ENCODE measurements at places on chromosomes 3 and 15.

GRCh38 chr3:151625586-151625985 is 108.1 kb upstream of the AADACL2 start:
- DNase-seq, result no peak

- no peak for DNase-seq
Measured at GRCh38 chr3:188524052-188524451, 370.1 kb downstream of the LPP start.

- DNase-seq, result no peak
Measured at GRCh38 chr3:39158148-39158715, 4.8 kb upstream of the CSRNP1 start.

DNA sequence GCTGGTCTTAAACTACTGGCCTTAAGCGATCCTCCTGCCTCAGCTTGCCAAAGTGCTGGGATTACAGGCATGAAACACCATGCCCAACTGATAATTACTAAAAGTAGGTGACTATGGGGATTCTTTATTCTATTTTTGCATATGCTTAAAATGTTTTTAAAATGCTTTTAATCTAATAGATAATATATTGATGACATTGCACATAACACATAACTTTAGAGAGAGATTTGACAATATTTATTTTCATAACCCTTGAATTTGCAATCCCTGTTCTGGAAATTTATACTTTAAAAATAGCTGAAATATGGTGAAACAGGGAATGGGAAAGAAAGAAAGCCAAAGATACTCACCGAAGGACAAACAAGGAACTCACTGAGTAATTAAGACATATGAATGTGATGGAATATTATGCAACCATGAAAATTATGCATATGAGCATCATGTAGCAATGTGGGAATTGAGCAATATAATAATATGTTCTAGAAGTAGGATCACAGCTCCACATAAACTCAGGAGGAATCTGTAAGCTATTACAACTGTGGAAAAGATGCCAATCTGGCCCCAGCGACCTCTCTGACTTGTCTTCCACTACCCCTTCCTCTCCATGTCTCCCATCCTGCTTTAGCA is 2.0 kb downstream of the LRRC31 start:
- no peak for DNase-seq

DNA sequence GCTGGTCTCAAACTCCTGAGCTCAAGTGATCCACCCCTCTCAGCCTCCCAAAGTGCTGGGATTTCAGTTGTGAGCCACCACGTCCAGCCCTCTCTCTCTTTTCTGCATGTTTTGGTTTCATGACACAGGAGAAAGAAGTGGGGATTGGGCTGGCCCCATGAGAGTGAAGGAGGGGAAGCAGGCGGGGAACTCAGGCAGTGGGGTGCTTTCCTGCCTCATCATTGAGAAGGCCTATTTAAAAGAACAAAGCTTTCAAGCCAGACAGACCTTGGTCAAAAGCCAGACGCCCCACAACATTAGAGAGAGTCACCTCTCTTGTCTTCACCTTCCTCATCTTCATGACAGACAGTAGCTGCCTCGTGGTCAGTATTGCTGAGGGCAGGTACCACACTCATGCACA is 15.9 kb downstream of the PSTPIP1 start:
- no peak for DNase-seq

DNA sequence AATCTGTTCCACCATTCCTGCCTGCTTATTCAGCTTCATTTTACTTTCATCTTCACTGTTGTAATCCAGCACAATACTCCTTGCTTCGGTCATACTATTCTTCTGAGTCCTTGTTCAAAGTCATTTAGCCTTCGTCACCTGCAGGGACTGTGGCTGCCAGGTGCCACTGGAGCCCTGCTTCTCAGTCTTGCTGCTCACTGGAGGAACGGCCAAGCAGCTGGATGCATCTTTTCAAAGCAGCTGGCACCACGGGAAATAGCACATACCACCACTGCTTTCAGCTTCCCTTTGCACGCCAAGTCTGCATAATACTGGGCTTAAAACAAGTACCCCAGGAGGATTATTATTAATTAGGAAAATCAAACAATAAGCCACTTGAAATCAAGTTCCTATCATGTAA is 287.6 kb downstream of the BCHE start:
- no peak for DNase-seq

DNA sequence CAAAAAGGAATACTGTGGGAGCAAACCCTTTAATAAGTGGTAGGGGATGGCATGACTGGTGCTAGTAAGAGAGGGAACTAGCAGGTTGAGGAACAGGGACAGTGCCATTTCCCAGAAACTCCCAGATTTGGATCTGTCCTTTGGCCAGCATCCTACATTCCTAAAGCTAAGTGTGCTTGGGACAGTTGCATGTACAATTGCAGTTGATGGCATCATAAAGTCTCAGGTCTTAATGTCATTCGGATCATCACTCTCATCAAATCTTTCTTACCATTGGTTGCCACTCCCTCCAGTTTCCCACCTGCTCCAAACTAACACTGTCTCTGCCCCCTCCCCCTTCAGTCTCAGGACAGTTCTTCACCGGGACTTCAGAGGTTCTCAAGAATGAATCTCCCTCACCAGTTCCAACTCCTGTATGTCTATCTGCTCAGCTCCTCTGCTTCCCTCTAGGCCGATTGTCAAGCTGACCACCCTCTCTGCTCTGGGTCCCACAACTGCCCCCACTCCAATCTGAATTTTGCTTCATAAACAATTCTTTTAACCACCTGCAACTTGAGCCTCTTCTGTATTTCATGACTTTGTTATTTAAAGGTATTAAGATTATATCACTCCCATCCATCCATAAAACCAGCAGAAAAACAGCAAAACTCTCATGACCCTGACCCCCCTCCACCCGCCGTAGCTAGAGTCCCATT is 260.8 kb downstream of the CGGBP1 start:
- no peak for DNase-seq

DNA sequence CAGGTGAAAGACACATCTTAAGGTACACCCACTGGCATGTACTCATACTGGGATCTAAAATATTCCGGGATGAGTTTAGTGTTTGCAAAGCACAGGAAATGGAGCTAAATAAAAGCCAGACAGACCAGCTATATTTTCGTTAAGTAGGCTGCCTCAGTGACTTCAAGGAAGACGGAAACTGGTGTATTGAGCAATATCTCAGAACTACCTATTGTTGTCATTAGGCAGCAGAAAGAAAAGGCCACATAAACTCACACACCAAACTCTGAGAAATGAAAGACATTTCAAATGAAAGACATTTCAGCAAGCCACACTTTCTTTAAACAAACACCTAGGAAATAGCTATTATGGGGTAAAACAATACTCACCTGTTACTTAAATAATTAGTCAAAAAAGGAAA is 761.7 kb upstream of the SEMA6D start:
- DNase-seq, result no peak
